ENCODE measurements at places on chromosomes 12 and 14.

DNA sequence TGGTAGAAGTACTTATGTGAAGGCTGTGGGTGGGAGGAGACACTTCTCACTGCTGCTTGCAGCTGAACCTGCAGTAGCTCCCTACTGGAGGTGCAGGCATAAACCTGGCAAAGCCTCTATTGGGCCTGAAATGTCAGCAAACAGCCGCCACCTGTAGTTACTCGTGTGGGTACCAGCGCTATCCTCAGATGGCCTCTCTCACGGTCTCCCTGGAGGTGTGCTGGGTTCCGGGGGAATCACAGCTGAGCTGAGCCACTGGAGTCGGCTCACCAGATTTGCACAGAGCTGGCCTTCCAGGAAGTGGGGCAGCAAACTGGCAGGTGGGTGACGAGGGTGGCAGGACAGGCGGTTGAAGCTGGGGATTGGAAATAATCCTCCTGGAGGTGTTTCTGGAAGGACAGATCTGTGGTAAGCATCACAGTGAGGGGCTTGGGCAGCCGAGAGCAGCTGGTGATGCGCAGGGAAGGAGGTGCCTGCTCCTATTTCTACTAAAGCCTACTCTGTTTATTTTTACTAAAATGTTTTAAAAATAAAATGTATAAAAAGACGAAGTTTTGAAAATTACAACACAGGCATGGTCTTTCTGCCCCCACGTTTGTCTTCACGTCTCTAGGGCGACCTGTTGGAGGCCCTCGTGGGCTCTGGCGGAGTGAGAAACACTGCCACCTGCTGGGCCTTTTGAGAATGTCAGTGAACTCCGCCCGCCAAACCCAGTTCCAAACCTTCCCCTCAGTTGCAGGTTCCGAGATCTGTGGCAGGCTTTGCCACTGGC, 67.8 kb upstream of the PLEKHG3 start:
- DNase-seq: peak; percentile 67

DNA sequence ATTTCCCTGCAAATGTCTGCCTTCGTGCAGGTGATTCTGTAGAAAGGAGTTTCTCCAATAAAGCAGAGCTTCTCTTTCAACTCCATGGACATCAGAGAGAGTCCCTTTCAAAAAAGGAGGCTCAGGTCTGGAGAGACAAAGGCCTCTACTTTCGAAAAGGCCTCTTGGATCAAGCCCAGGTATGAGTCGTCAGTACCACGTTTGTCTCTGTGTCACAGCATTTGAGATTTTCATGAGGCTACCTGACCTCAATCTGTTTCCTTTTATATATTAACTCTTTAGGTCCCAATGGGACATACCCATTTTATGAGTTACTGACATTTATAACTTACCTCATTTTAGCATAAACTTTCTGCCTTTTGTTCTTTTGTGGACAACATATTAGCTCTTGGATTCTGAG, 290.8 kb downstream of the RPAP3 start:
- no peak for DNase-seq

GRCh38 chr14:23562822-23563472, 4.6 kb downstream of the AP1G2 start:
- peak; percentile 63 for DNase-seq

DNA sequence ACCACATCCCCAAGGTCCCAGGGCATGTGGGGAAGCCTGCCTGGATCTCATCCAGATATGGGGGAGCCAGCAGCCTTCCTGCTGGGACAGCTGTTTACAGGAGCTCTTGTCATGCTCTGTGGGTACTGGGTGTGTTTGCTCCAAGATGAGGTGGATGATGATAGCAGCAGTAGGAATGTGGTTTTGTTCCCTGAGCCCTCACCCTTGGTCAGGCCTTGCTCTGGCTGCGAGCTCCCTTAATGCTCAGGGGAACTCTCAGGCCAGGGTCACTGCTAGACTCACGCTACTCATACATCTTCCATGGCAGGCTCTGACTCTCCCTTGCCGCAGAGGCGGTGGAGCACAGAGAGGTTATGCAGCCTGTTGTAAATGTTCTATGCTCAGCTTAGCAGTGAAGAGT, 990.3 kb downstream of the AACS start:
- no peak for DNase-seq

DNA sequence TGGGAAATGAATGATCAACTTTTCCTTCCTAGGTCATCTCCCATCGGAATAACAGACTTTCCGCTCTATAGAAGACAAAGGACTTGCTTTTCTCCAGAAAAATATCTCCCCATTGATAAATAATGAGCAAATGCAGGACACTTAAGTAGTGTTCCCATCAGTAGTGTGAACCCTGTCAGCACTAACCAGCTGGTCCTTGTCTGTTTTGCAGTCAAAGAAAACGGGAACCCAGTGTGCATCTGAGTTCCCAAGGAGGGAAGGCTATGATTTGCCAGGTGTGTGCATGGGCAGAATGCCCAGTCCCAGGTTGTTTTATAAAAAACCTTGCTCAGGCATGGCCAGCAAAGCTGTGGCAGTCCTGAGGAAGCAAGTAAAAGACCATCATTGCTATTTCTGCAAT, 256.5 kb upstream of the HMGA2 start:
- no peak for DNase-seq
